Astrocyte of the cerebellum (primary cell): ENCODE measurements at places on chromosomes 7 and 10.

DNA sequence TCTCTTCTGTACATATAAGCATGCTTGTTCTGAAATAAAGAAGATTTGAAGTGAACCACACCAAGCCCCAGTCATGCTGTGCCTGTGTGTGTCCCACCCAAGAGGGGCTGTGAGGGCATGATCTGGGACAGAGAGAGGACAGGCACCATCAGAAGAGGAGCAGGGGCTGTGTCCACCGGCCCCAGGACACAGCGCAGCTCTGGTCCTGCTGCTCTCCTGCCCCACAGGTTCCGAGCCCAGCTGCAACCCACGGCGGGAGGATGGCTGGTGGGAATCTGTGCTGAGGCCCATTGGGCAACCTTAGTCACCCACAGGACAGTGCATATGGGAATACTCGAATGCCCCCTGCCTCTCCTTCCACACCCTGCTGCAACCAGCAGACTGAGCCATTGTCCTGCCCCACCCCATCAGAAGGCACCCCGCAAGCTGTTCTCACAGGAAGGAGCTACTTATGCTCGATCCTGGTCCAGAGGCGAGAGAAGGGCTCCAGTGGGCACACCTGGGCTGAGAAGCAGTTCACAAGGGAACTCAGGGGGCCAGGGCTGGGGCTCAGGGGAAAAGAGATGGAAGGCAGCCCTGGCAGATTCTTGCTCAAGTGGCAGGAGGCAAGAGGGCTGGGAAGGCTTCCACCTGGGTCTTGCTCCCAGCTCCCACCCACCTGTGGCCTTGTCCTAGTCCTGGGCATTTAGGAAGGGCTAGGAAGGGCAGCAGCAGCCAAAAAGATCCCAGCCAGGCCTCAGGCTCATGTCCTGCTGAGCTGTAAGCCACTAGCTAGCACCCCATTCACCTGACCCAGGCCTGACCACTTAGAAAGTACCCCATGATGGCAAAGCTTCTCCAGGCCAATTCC is 31.9 kb downstream of the LDB3 start:
- no peak for DNase-seq

- peak; percentile 53 for DNase-seq
Measured at GRCh38 chr10:75469006-75469616, 37.7 kb downstream of the LRMDA start.

DNA sequence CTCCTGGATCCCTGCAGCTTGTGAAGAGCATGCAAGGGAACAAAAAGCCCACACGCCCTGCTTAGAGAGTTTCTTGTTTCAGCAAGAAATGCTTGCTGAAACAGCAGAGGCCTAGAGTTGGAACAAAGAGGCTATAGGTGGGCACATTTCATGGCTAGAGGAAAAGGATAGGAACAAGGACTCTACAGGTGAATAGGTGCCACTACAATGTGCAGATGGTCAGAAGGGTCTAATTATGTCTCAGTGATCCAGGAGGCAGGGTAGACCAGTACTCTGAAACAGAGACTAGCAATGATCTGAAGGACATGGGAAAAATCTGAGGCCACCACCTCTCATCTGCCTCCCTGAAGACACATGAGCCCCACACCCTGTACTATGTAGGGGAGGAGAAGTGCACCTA is 609.0 kb downstream of the REEP3 start:
- no peak for DNase-seq

GRCh38 chr10:71761541-71762113 is 11.7 kb downstream of the VSIR start:
- no peak for DNase-seq

- no peak for DNase-seq
Measured at GRCh38 chr10:127563718-127564553, 14.8 kb downstream of the NPS start.

DNA sequence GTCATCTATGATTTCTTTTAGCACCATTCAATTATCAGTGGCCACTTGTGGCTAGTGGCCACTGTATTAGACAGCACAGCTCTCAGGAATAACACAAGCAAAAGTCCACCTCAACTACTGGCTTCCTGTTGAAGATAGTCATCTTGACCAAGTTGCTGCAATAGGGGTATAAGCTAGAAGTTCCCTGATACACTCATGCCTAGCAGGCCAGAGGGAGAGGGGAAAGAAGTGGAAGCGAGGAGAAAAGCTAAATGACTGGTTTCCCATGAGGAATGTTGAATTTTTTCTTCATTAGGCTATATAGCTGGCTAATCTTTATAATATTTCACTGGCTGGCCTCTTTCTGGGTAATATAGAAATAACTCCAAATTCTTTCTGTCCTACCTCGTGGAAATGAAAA is 327.5 kb upstream of the MEOX2 start:
- no peak for DNase-seq

DNA sequence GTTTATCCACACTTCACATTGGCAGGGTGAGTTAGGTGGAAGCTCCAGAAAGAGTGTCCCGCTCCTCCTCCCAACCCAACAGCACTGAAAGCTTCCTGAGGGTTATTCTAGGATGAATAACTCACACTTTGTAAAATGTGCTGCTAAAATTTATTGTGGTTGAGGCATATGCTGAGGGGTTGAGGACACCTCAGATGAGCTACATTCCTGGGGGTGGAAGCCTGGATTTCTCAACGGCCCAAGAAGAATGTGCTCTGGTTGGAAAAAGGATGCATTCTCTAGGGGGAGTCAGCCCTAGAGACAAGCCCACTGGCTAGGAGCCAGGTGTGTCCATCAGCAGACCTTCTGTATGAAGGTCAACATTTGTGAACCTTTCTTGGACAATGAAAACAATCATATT is 91.5 kb upstream of the PDE1C start:
- peak; percentile 75 for DNase-seq

GRCh38 chr10:28774051-28774995 is 97.0 kb downstream of the BAMBI start:
- no peak for DNase-seq

- DNase-seq = no peak
Measured at GRCh38 chr7:152673897-152674296, 2.0 kb downstream of the XRCC2 start.

- DNase-seq = no peak
Measured at GRCh38 chr7:142974626-142975025, 12.5 kb upstream of the KEL start.

DNA sequence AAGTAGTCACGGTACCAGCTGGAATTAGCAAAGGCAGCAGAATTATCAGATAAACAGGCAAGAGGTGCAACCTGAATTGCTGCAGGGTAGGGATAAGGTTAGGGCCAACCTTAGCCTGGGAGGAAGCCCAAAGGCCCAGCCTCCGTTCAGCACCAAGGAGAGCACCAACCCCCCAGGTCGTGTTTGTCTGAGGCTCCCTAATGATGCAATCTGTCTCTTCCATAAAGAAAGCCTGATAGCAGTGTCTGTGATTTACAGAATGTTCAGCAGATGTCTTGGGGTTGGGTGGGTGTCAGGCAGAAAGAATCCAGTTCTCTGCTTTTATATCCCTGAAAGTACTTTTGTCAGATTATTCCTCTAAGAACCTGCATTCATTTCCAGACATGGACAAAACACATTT is 328.4 kb upstream of the AOAH start:
- DNase-seq = no peak

DNA sequence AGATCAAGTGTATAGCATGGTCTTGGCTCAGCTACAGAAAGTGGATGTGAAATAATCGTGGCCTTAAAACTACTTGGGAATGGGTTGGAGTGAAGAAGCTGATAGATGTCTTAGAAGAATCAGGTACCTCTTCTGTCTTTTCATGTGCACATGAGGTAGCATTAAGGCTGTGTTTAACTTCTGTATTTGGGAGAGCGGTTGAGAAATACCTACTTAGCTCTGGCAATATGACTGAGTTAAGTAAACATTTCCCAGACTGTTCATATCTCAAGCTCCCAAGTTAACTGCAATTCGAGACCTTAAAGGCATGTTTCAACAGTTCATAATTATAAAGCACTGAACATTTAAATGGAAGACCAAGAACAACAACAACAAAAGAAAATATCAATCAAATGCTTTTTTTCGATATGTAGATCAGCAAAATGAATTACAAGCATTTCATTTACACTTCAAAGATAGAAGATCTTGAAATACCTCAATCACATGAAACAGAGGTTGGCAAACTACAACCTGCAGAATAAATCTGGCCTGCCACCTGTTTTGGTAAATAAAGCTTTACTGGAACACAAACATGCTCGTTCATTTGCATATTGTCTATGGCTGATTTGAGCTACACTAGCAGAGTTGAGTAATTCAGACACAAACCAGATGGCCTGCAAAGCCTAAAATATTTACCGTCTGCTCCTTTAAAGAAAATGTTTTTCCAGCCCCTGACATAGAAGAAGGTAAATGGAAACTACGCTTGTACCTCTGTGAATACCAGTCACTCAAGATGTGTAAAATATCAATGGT is 337.1 kb upstream of the GLI3 start:
- DNase-seq = no peak

DNA sequence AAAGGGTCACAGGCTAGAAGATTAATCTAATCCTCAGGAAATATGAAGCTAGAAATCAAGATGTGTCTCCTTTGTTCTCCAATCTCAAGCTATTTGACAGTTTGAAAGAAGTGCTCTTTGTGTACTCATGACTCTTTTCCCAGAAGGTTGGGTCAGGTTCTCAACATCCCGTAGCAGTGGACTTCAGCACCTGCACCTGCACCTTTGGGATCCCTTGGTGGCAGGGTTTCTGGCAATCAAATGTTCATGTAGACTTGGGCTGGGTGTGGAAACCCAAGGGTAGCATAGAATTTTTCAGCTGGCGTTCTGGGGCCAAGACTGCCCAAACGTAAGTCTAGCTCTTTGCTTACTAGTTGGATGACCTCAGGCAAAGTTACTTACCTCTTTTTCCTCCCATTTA is 134.4 kb downstream of the ADRA2A start:
- no peak for DNase-seq

- no peak for DNase-seq
Measured at GRCh38 chr7:101749891-101750290, 67.5 kb upstream of the CUX1 start.

- no peak for DNase-seq
Measured at GRCh38 chr10:118036281-118036875, 10.4 kb downstream of the RAB11FIP2 start.

DNA sequence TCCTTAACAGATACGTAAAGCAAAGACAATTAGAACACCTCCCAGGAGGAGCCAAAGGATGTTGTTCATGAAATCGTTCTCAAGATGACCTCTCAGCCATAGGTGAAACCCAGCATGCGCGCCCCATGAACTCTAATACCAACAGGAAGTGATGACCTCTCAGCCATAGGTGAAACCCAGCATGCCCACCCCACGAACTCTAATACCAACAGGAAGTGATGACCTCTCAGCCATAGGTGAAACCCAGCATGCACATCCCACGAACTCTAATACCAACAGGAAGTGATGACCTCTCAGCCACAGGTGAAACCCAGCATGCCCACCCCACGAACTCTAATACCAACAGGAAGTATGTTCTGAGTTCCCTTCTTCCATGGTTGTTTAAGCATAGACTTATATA is 205.2 kb upstream of the ADARB2 start:
- no peak for DNase-seq

GRCh38 chr10:117138838-117139580 is 939 bp upstream of the VAX1 start:
- no peak for DNase-seq

GRCh38 chr7:46385662-46386309 is 464.7 kb upstream of the IGFBP3 start:
- DNase-seq = peak; percentile 70

- DNase-seq = no peak
Measured at GRCh38 chr7:132544999-132545398, 31.3 kb downstream of the PLXNA4 start.

GRCh38 chr7:145169908-145170307 is 334.1 kb upstream of the TPK1 start:
- DNase-seq = no peak

DNA sequence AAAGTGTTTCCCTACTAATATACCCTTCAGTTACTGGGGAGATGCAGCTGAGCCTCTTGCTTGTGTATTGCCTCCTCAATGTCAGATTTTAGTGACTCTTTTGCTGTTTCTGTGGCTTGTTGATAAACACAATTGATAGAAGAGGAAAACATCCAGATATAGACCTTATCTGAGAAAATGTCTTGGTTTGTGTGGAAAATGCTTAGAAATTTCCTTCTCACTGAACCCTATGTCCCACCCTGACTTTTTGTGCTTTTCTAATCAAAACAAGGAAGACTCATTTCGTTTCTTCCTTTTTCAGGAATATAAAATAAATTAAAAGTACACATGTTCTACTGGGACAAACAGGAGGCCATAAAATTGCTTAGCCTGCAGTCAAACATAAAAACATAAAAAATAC is 257.5 kb downstream of the PHF14 start:
- no peak for DNase-seq

DNA sequence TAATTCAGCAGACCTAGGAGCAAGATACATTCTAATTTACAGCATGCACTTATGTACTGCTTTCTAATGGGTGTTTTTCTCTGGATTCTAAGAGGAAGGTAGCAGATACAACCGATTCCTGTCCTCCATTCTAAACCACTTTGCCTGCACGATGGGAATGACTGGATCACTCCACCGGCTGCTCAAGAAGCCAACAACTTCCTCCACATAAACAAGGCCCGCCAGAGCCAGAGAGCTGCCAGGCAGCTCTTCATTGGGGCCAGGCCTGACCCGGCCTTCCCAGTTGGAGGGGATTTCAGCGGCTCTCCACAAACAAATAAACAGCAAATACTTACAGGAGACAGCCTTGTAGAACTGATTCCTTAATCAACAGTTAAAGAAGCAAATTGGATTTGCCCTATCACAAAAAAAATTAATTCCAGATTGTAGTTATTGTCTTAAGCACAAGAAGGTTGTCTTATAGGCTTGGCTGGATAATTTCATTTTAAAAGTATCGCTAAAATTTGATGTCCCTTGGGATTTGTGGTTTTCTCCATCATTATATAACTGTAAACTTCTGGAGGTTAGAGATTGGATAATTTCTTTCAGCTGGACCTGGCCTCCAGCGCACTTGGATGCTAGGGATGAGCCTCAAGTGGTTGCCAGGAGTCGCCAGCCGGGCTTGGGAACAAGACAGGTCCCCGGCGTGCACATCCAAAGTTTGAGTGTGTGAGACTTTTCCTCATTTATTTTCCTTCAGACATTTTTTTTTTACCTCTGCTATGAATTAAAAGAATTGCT is 20.9 kb downstream of the EBF3 start:
- DNase-seq = no peak

- DNase-seq = no peak
Measured at GRCh38 chr7:76155938-76156337, 45.8 kb upstream of the SRRM3 start.

GRCh38 chr10:45558425-45558824 is 114.1 kb downstream of the ZFAND4 start:
- DNase-seq = no peak
